ENCODE measurements at places on chromosomes 1 and 21.
A peak's percentile ranks its signal among the peaks of the same experiment; 100 is the strongest.

GRCh38 chr1:2789986-2790581 is 11.4 kb downstream of the TTC34 start:
- no peak for DNase-seq

DNA sequence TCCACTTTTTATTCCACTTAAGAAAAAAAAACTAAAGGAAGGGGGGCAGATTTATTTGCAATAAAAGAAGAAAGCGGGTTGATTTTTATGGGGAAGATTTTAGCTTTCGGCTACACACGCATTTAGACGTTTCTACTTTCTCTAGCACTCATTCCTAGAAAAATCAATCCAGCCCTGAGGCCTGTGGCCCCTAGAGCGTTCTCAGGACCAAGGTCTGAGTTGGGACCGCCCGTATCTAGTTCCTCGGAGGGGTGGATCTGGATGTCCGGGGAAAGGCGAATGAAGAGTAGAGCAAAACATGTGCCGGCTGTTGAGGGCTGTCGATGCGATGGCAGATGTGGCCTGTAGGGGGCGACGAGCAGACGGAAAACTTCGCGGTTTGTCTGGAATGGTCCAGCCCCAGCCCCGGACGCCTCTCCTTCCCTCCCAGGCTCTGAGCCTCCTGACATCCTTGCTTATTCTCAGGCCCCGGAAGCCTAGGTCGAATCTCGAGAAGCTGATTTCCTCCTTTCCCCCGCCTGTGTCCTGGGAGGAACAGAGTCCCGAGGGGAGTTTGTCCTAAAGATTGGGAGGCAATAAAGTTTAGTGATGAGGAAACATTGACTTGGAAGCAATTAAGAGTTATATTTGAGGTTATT is 5.2 kb downstream of the FOXD3 start:
- DNase-seq: peak; percentile 24

DNA sequence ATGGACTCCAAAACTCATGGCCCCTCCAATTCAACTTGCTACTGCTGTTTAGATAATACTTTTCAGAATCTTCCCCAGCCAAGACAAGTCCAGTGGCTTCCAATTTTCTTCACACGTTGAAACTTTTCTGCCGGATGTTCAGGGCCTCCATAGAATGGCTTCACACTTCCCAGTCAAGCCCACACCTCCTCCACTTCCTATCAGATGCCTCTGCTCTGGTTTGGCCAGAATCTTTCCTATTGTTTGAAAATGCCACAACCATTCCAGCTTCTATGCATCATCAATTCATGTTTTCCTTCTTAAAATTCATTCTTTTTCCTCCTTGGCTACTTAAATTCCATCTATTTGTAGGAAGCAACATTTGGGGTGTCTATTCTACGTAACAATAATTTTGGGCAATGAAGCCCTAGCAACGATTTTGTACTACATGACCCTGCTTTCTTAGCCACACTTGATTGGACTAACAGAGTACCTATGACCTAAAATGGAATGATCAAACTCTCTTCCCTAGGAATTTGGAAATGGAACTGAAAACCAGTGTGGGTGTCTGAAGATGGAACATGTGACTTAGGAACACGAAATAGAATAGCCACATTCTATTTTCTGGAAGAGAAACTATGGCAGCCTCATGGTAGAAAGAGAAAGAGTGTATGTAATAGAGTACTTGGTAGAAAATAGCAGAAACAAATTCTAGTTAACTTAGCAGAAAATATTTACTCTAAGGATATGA is 74.1 kb upstream of the CNIH3 start:
- DNase-seq: no peak

DNA sequence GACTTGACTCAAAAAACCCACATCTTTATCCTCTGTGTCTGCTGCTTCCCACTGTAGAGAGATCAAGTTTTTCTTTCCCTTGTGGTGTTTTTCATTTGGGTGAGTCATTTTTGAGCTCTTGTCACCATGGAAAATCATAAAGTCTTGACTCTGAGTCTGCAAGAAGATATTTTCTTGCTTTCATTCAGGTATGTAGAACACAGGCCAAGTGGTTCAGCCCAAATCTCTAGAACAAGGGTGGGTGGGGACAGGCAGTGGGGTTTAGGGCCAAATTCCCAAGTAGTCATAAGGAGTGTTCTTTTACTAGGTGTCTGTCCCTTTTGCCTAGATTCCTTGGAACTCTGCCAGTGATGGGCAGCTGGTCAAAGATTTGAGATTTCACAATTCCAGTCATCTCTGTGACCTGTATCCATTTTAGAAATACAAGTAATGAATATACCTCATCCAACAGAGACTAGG is 21.5 kb upstream of the ARHGAP29 start:
- peak; percentile 52 for DNase-seq

DNA sequence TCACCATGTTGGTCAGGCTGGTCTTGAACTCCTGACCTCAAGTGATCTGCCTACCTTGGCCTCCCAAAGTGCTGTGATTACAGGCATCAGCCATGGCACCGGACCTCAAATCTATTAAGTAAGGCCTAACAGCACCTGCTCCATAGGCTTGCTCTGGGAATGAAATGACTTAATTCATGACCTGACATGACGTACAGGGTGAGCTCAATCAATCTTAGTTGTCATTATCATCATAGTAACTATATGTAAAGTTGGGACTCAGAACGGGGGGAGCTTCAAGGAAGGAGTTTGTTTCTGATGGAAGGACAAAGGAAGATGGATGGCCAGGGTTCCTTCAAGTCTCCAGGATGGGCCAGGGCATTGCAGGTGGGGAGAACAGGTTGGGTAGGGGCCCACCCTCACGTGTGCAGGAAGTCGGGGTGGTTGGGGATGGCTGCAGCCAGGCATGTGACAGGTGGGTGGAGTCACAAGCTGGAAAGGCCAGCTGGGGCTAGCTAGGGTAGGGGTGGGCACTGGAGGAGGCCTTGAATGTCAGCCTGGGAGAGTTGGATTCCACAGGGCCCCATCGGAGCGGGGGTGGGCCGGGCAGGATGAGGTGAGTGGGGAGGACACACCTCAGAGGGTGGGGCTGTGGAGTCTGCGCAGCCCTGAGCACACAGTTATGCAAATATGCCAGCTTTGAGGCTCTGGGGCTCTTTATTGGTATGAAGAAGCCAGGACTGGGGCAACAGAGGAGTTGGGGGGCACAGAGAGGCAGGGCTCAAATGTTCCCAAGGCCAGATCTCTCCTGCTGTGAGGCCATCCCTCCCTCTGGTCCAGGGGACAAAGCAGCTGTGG is 9.6 kb downstream of the TRIM62 start:
- DNase-seq: no peak

DNA sequence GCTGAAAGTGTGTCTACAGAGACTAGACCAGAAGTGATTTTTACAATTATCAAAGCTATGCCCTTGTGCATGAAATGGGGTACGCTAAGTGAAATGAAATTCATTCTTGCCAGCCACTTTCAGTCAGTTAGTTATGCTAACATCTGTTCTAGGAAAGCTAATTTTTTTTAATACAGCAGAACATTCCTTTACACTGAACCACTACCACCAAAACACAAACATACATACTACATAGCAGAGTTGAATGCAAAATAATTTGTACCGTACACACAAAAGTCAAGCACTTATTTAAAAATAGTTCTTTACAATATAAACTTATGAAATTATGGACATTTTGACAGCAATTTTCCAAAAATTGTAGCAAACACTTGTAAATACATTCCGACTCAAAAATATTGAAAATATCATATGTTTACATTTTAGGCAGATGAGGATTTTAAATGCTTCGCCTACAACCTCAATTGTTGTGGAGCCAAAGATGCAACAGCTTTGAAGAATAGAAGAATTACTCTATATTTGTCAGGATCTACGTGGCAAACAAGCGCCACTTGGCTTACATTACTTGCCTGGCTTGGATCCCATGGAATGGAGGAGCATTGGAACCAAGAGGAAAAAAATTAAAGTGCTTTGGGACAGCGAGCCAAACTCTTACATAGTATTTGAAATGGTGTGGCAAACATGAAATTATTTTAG is 30.6 kb downstream of the WLS start:
- no peak for DNase-seq

Data from HepG2 (cell line).